Activated B cell treated with CpG ODN at 0.5 μM for 24 hours (primary cell): ENCODE measurements at places on chromosomes 12 and 14. TPM values are rescaled to one million over a fixed set of nuclear protein-coding genes. Genes with fewer than 3 reads are reported as not detected.
A peak's percentile ranks its signal among the peaks of the same experiment; 100 is the strongest.

DNA sequence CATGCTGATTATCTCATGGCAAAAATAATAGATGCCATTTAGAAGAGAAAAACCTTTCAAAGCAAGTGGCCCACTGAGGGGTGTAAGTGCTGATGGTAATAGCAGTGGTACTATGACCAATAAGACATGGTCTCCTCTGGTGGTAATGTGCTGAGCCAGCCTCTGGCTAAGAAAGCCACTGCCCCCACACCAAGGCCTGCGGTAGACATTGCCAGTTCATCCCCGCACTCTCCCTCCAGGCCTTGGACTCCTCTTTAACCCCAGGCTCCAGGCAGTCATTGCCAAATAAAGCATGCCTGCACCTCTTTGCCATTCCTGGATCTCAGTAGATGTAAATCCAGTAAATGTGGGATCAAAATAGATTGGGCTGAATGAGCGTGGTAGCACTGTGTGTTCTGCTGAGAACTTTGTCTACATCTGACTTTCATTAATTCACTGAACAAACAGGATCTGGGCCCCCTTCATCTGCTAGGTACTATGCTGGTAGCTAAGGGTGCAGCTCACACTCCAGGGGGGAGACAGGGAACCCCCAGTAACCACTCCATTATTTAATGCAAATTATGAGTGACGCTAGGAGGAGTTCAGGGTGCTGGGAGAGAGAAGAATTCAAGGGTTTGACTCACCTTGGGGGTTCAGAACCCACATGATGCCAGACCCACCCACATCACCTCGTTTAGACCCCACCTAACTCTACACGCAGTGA is 89.3 kb downstream of the BCL11B start:
- DNase-seq: no peak
- no peaks in the 10 kb centered on the region for H3K36me3 ChIP-seq
- H3K27ac ChIP-seq: no peak overlapping the region
- H3K27me3 ChIP-seq: no peaks in the 10 kb centered on the region

DNA sequence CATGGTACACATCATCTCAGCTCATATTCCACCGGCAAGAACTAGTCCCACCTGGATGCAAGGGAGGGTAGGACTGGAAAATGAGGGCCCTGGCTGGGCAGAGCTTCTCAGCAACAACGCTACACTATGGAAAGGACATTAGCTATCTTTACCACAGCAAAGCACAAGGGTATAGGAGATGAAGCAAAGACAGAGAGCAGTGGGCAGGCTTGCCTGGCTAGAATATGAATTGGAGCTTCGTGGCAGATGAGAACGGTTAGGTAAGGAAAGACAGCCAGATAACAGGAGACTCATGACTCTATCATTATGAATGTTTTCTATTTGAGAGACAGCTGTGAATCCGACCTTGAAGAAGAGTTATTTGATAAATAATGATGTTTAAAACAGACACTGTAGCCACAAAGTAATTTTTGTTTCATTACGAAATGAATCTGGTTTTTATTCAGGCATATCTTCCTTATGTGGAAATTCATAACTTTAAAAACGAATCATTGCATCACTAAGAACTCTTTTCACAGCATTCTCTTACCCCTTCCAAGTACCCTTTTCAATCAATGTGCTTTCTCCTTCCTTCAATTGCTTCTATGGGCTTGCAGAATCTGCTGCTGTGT is 59.1 kb upstream of the PCED1B start:
- no peaks in the 10 kb centered on the region for H3K36me3 ChIP-seq
- H3K27me3 ChIP-seq: no peaks in the 10 kb centered on the region
- DNase-seq: no peak
- H3K4me1 ChIP-seq: no peaks in the 10 kb centered on the region
- H3K27ac ChIP-seq: no peak overlapping the region
- H3K4me3 ChIP-seq: no peak overlapping the region

DNA sequence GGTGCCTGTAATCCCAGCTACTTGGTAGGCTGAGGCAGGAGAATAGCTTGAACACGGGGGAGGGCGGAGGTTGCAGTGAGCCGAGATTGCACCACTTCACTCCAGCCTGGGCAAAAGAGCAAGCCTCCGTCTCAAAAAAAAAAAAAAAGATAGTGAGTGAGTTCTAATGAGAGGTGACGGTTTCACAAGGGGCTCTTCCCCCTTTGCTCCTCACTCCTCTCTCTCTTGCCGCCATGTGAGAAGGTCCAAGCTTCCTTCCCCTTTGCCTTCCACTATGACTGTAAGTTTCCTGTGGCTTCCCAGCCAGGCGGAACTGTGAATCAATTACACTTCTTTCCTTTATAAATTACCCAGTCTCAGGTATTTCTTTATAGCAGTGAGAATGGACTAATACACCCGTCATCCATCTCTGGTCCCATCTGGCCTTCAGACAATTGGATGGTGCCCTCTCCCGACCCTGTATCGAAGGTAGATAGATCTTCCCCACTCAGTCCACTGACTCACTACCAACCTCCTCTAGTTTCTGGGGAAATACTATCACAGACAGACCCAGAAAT is 27.0 kb upstream of the RCOR1 start:
- H3K27me3 ChIP-seq: no peaks in the 10 kb centered on the region
- DNase-seq: no peak
- H3K4me3 ChIP-seq: peak overlapping the region; percentile 51
- H3K27ac ChIP-seq: peak overlapping the region; percentile 65
- no peaks in the 10 kb centered on the region for H3K36me3 ChIP-seq

DNA sequence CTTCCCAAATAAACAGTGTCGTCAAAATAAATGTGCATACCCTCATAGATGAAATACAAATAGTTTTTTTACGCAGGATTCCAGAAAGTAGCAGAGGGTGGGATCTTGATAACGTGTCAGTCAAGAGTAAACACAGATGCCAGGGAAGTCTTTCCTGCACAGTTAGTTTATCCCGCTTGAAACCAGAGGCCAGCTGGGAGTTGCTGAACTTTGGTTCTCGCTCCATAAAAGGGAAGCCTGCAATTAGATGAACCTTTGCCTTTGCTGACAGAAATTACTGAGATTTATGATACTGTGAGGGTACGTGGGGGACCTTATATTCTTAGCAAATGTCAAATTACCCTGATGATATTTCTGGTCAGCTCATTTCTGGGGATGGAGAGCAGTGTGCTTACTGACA is 18.9 kb downstream of the FAR2 start:
- H3K4me1 ChIP-seq: peaks cover 15% of the 10 kb centered on the region
- no peaks in the 10 kb centered on the region for H3K36me3 ChIP-seq
- no peaks in the 10 kb centered on the region for H3K27me3 ChIP-seq
- no peak overlapping the region for H3K27ac ChIP-seq
- DNase-seq: no peak
- H3K4me3 ChIP-seq: no peak overlapping the region

GRCh38 chr12:43111608-43112007 is 440.4 kb downstream of the ADAMTS20 start:
- H3K27ac ChIP-seq: no peak overlapping the region
- no peaks in the 10 kb centered on the region for H3K27me3 ChIP-seq
- no peaks in the 10 kb centered on the region for H3K36me3 ChIP-seq
- no peak overlapping the region for H3K4me3 ChIP-seq

DNA sequence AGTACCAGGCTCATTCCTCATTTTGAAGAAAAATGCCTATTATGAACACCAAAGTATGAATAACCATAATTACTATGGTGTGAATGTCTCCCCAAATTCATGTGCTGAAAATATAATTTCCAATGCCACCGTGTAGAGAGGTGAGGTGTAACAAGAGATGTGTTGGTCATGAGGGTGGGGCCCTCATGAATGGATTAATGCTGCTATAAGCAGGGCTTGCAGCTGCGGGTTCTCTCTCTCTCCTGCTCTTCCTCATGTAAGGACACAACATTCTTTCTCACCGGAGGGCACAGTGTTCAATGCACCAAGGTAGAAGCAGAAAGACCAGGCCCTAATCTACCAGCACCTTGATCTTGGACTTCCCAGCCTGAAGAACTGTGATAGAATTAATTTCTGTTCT is 70.0 kb downstream of the TMTC1 start:
- no peak overlapping the region for H3K4me3 ChIP-seq
- no peaks in the 10 kb centered on the region for H3K4me1 ChIP-seq
- DNase-seq: no peak
- no peaks in the 10 kb centered on the region for H3K36me3 ChIP-seq

- peaks cover 17% of the 10 kb centered on the region for H3K36me3 ChIP-seq
- DNase-seq: no peak
- H3K27ac ChIP-seq: peak overlapping the region; percentile 82
- H3K4me1 ChIP-seq: peaks cover 28% of the 10 kb centered on the region
- H3K27me3 ChIP-seq: no peaks in the 10 kb centered on the region
- peak overlapping the region; percentile 89 for H3K4me3 ChIP-seq
Observed at GRCh38 chr12:32105986-32106516, 596 bp upstream of the BICD1 start.

DNA sequence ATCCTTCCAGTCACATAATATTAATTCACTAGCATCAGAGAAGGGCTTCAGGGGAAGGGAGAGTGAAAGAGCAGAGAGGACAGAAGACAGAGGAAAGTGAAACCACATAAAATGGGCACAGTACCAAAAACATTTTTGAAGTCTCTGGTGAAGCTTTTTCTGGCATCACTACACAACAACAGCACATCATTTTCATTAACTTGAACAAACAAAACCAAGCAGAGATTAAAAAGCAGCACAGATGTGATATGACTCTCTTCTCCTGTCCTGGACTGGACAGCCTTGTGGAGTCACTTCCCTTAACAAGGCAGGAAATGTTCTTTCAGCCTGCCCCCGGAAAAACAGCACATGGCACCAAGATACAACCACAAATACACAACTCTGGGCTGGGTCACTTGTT is 112.0 kb downstream of the TSPAN8 start:
- no peaks in the 10 kb centered on the region for H3K27me3 ChIP-seq
- no peak overlapping the region for H3K27ac ChIP-seq
- DNase-seq: no peak
- no peak overlapping the region for H3K4me3 ChIP-seq
- no peaks in the 10 kb centered on the region for H3K36me3 ChIP-seq

DNA sequence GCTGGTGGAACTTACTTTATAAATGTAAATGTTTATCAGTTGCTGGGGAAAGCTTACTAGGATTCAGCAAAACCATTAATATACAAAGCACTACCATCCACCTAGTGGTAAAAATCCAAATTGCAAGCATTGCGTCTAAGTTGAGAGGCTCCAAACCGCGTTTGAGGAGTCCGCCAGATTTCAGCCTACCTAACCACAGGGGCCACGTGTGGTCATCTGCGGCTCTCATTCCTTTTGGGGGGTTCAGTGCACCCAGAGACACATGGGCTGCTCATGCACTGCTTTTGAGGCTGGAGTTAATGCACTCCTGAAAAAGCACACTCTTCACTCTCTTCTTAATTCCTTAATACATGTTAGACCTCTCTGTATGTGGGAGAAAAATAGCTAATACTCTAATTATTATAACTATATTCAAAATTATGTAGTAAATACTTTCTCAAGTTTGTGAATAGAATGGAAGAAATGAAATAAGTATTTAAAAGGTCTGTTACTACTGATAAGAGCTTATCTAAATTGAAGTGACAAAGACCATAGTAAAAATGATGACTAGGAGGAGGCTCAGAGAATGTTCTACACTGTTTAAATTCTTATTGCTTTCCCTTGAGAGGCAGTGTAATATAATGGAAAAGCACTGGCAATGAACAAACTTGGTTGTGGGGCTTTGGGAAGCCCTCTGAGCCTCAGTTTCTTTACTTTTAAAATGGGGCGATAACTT is 41.4 kb upstream of the MANSC4 start:
- H3K4me1 ChIP-seq: peaks cover 38% of the 10 kb centered on the region
- H3K27ac ChIP-seq: peak overlapping the region; percentile 73
- peak; percentile 24 for DNase-seq

GRCh38 chr14:79248771-79249170 is 962.5 kb downstream of the DIO2 start:
- no peak overlapping the region for H3K4me3 ChIP-seq
- H3K27me3 ChIP-seq: no peaks in the 10 kb centered on the region
- no peak for DNase-seq

- H3K27ac ChIP-seq: no peak overlapping the region
- H3K4me1 ChIP-seq: no peaks in the 10 kb centered on the region
- no peaks in the 10 kb centered on the region for H3K27me3 ChIP-seq
- DNase-seq: no peak
- H3K36me3 ChIP-seq: no peaks in the 10 kb centered on the region
Observed at GRCh38 chr14:90569606-90570387, 173.0 kb downstream of the CALM1 start.

DNA sequence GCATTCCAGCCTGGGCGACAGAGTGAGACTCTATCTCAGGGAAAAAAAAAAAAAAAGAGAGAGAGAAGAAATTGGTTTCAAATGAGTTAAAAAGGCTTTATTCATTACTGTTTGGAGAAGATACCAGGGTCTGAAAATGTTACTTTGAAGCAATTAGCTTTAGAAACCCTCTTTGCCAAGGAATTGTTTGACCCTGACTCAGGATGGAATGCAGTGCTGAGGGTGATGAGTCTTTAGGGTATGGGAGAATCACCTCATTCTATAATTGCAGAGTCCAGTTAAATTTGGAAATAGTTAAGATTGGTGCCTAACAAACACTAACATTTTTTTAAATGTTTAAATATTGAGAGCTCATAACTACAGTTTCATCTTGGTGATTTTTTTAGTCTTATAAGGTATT is 13.3 kb downstream of the RAP1B start:
- peaks cover 57% of the 10 kb centered on the region for H3K36me3 ChIP-seq
- peaks cover 78% of the 10 kb centered on the region for H3K4me1 ChIP-seq
- no peaks in the 10 kb centered on the region for H3K27me3 ChIP-seq
- no peak for DNase-seq

- no peak overlapping the region for H3K4me3 ChIP-seq
- no peaks in the 10 kb centered on the region for H3K27me3 ChIP-seq
Observed at GRCh38 chr12:123954647-123955350, 17.8 kb downstream of the CCDC92 start.

RASAL1 gene
- 4.9 and 7.1 TPM in 2 replicates for total RNA-seq

DHRS1 gene
- total RNA-seq: 32.5 and 33.9 TPM in 2 replicates

KLRC2 gene
- not detected in 2 replicates for total RNA-seq

PYGL gene
- 0.32 TPM in 1 of 2 replicates, not detected in the other for total RNA-seq

AKAP6 gene
- total RNA-seq: 0.53 and 1.2 TPM in 2 replicates

ADAMTS20 gene
- total RNA-seq: not detected in 2 replicates
